ENCODE measurements at places on chromosomes 12 and 14. TPM values are rescaled to one million over a fixed set of nuclear protein-coding genes. Genes with fewer than 3 reads are reported as not detected.

Gene A2M
- total RNA-seq, result 1.2 TPM

Gene SOAT2
- total RNA-seq, result not detected

Gene PRPF40B
- 11.9 TPM for total RNA-seq

Gene DBX2
- not detected for total RNA-seq

Gene SALL2
- total RNA-seq, result 2.0 TPM

Gene INSM2
- not detected for total RNA-seq

Gene SLC17A8
- not detected for total RNA-seq

Gene SRRM4
- total RNA-seq, result not detected

Gene ARHGAP5
- 27.5 TPM for total RNA-seq

Gene AICDA
- 0.08 TPM for total RNA-seq

Gene PMCH
- not detected for total RNA-seq

Gene CLEC12A
- total RNA-seq, result not detected

Gene GPR132
- total RNA-seq, result not detected

Gene PLXNC1
- 1.1 TPM for total RNA-seq

Gene INTS13
- total RNA-seq, result 28.6 TPM

Gene GPR137C
- 0.68 TPM for total RNA-seq

Gene ACSS3
- total RNA-seq, result 3.2 TPM

Gene BEGAIN
- total RNA-seq, result not detected

Measured in smooth muscle cell of the coronary artery (primary cell).